ENCODE measurements at places on chromosomes 2 and 18.

DNA sequence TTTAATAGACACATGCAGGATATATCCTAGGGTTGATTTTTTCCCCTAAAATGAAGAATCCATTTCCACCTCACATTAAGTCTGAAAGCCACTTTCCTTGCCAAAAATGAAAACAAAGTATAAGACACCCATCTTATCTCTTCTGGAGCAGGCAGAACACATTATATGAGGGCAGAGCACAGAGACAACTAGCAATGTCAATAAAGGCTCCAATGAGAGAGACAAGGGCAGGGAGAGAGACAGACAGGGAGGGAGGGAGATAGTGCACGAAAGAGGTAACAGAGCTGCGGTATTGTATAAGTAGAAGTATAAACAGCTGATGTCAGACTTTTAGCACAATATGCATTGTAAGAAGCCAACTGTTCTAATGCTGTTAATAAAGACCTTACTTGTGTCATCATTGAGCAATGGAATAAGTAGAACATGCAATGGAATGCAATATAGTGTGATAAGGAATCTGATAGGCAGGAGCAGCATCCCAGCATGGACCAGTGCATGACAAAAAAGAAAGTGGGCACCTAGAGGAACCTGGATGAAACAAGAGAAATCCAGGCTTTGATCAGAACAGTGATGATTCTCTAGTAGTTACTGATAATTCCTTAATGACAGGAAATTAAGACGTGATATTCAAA is 150.6 kb upstream of the TCF4 start:
- no peak for DNase-seq

GRCh38 chr2:121076498-121076820 is 208.5 kb downstream of the TFCP2L1 start:
- DNase-seq: no peak

DNA sequence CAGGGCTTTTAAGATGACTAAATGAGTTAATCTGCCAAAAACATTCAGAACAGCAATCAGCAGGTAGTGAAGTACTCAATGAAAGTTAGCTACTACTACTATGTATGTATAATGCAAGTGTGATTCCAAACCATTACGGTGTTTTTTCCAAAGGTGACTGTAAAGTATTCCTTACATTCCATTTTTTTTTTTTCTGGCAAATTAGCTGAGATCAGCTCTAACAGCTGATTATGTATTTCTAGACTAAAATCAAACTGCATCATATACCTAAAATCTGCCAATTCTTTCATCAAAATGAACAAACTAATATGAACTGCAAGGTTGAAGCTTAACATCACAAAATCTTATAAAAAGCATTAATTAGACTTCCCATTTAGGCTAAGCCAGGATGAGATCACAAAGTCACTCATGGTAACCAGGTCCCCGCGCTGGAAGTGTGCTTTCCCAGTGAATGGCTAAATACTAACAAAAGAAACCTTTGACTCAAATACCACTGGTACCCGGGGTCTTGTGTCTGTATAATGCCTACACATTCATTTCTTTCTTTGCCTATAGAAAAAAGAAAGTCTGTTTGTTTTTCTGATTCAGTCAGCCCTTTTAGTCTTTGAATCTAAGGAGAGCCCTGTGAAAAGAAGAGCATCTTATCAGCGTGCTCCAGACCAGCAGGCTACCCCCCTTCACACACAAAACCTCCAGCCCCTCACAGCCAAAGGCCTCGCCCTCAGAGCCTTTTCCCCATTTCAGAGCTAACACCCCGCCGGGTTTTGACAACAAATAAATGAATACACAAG is 88.3 kb downstream of the RBMS1 start:
- DNase-seq: no peak

- peak; percentile 14 for DNase-seq
Measured at GRCh38 chr2:68108120-68108519, 45.3 kb upstream of the C1D start.

DNA sequence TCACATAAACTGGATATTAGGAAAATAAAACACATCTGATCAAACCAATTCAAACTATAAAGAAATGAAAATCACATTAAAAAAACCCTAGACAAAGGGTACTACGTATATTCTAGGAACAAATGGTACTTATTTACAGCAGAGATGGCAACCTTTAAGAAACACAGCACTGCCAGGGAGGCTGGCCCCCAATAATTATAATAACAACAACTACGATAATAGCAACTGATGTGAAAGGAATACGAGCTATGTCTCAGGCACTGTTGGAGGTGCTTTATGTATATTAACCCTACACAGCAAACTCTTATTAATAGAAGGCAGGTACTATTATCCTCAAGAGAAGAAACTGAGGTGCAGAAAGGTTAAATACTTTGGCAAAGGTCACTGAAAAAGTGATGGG is 193.9 kb downstream of the NBAS start:
- no peak for DNase-seq

Data from CD4-positive, alpha-beta T cell treated with Interleukin-4 for 1 hour (primary cell).